GM18507 (cell line): ENCODE measurements at places on chromosomes 1 and 21.

GRCh38 chr1:153970346-153970745 lies 2.6 kb downstream of the CREB3L4 start:
- no peak for DNase-seq

- no peak for DNase-seq
Measured at GRCh38 chr1:215895276-215895675, 328.2 kb downstream of the KCTD3 start.

- DNase-seq = no peak
Measured at GRCh38 chr1:184467295-184467694, 80.5 kb downstream of the C1orf21 start.

GRCh38 chr1:233587958-233588799 lies 25.7 kb upstream of the KCNK1 start:
- DNase-seq = no peak

- DNase-seq = no peak
Measured at GRCh38 chr1:94385308-94385929, 32.8 kb upstream of the ABCD3 start.

DNA sequence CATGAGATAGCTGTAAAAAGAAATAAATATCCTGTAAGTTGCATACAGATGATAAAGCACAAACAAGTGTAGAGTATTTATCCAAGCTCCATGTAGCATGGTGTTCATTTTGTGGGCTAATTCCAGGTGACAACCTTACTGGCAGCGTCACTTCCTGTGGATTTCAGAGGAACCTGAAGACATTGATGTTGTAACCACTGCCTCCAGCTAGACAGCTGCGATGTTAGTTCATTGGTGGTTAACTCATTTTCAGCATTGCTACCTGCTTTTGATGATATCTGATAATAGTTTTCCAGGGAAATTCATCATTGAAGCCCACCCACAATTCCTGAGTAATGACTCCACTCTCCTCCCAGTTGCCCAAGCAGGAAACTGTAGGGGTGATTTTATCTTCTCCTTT lies 3.0 kb downstream of the HSD3B1 start:
- DNase-seq = no peak

GRCh38 chr1:245153552-245154428 lies 995 bp upstream of the KIF26B start:
- no peak for DNase-seq

- no peak for DNase-seq
Measured at GRCh38 chr1:235637756-235638534, 11.6 kb downstream of the GNG4 start.

DNA sequence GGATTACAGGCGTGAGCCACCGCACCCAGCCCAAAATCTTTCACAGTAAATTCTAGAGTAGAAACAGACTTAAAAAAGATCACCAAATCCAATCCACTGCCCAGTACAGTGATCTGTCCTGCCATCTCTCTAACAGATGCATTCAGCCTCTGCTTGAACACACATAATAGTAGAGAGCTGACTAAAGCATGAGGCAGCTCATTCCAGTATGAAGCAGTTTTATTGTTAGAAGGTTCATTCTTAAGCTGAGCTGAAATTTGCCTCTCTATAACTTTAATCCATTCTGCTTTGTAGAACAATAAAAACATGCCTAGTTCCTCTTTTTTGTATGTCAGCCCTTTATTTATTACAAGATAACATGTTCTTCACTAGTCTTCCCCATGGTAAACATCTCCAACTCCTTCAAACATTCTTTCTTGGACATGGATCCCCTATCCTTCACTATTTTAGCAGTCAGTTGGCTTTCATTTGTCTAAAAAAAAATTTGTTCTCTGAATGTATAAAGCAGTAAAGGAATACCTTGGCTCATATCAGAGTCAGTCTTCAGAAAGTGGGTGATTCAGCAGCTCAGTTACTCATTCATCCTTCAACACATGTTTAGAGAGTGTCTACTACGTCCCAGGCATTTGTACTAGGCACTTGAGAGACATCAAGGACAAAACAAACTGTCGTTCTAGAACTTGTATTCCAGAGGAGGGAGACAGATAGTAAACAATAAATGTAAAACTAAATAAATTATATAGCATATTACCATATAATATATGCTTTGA lies 10.7 kb upstream of the PTBP2 start:
- DNase-seq = no peak

DNA sequence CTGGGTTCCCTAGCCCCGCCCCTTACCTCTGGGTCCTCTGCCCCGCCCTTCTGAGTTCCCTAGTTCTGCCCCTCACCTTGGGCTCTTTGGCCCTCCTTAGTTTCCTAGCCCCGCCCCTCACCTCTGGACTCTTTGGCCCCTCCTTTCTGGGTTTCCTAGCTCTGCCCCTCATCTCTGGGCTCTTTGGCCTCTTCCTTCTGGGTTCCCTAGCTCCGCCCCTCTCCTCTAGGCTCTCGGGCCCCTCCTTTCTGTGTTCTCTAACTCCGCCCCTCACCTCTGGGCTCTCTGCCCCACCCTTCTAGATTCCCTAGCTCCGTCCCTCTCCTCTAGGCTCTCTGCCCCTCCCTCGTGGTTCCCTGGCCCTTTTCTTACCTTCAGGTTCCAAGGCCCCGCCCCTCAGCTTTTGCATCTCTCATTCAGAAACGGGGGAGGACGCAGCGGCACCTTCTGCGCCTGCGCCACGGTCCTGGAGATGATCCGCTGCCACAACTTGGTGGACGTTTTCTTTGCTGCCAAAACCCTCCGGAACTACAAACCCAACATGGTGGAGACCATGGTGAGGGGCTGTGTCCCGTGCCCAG lies 88.5 kb downstream of the PTPRU start:
- no peak for DNase-seq

DNA sequence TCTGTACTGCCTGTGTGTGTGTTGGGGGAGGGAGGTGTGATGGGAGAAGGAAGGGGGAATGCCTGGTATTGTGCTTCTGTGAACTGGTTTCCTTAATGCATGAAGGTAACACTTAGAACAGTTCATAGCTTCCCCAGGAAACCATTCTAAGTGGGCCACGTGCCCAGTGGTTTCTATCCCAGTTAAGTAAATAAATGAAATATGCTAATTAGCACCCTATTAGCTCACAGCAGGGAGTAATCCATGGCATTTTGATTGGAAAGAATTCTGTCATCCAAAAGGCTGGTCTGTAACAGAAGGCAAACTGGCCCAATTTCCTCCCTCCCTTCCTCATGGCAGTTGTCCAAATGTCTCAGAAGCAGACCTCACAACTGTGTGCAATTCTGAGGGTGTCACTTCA lies 199.3 kb downstream of the TTLL7 start:
- DNase-seq = no peak

- no peak for DNase-seq
Measured at GRCh38 chr1:58699011-58699762, 675 bp downstream of the MYSM1 start.

DNA sequence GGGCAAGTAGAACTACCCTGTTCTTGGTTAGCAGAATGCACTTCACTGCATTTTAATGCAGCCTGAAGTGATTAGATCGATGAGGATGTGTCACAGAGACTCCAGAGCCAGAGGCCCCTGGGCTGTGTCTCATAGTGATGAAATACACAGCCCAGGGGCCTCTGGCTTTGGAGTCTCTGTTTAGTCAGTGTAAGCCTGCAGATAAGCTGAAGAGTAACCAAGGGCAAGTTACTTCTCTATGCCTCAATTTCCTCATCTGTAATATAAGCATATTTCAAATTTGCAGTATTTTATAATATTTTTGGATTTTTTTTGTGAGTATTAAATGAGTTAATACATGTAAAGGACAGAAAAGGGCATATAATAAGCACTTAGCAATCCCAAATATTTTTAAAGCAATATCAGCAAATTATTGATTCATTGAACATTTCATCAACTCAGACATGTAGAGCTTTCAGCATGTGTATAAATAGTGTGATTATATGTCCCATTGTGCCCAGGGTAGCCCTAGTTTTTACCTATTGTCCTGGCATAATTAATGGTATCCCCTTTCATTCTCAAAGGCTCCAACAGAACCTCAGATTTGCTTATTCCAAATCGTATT lies 23.6 kb upstream of the APOBEC4 start:
- no peak for DNase-seq

- DNase-seq = no peak
Measured at GRCh38 chr1:58575551-58576324, 1.3 kb downstream of the TACSTD2 start.

- DNase-seq = no peak
Measured at GRCh38 chr1:193014400-193014799, 44.8 kb downstream of the UCHL5 start.

DNA sequence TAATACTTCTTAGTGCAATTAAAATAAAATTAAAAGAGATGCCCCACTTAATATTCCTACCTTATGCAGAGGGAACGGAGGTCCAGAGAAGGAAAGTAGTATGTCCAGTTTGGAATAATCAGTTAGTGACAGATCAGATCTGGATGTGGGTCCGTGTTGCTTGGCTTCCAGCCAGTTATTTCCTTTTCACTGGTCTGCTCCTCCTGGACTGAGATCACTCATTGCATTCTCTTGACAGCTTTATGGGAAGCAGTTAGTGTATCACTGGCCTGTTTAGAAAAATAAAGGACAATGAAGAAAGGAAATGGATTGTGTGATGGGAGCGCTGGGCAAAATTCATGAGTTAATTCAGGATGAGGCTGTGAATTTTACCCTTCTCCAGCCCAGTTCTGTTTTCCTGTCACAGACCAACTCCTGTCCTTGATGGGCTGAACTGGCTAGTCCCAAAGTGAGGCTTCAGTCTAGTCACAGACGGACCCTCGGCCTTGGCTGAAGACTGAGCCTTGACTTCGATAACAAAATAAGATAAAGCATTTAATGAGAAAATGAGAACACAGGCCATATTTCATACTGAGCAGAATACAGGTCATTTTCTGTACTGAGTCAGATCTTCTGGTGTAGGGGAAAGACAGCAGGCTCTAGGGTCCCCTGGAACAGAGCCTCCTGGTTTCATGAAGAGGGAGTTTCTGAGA lies 85.2 kb upstream of the TRABD2B start:
- no peak for DNase-seq

- DNase-seq = no peak
Measured at GRCh38 chr1:143735764-143736461, 235.9 kb downstream of the FAM72C start.

GRCh38 chr1:184610876-184611595 lies 143.6 kb downstream of the EDEM3 start:
- DNase-seq = no peak

DNA sequence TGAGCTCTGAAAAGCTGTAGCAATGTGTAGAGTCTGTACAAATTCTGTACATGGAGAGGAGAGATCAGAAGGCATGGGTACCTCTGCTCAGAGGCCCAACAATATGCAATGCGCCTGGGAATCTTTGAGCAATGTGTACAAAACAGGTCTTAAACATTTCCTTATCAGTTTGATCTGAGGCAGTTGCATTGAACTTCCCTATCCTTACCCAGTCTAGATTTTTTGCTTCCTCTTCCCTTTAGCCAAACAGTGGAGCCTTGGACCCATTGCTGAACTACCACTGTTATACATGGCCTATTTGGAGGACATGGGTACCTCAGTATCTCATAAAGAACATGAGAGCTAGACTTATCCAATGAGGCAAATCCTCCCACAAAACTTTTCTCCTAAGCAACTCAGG lies 12.6 kb upstream of the MNDA start:
- no peak for DNase-seq

- DNase-seq = no peak
Measured at GRCh38 chr1:104720741-104721140, 971.0 kb downstream of the AMY1C start.
